Activated CD4-positive, alpha-beta T cell treated with anti-CD3 and anti-CD28 coated beads, Interleukin-2, amount 50 U/mL, for 1 hour (primary cell): ENCODE measurements at places on chromosomes 7 and 10.

- DNase-seq = no peak
Measured at GRCh38 chr10:106825576-106826364, 338.7 kb downstream of the SORCS1 start.

- DNase-seq = no peak
Measured at GRCh38 chr10:31528831-31529230, 209.8 kb downstream of the ZEB1 start.

GRCh38 chr10:117631276-117632145 is 89.0 kb downstream of the EMX2 start:
- no peak for DNase-seq

DNA sequence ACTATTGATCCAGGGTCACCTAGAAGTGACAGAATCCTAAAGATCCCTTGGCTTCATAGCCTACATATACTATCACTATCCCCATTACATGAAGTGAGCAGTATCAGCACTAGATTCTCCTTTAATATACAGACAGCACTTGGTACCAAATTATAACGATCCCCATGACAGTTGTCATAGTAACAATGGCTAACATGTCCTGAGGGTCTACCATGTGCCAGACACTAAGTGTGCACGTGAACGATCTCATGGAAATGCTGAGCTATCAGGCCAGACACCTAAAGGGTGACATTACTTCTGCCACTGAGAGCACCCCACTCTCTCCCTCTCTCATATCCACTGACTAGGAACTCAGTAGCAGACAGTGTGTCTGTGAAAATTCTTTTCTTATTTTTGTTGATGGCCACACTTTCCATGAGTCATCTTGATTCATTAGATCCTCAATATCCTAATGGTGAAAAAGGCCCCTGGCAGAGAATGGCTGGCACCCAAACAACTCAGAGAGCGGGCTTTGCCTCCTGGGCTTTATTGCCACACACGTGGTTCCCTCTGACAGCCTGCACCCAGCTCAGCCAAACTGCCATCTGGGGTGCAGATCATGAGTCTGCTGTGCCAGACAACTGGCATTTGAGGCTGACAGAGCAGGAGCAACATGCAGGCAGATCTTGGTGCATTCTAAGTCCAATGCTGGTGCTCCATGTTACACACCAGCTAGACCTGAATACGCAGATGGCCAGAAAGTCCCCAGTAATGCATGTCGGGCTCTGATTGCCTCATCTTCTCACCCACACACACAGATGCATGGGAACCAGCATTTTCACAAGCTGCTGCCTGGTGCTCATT is 176.3 kb downstream of the DGKI start:
- DNase-seq = no peak

- DNase-seq = no peak
Measured at GRCh38 chr7:124996778-124997177, 67.2 kb upstream of the POT1 start.

DNA sequence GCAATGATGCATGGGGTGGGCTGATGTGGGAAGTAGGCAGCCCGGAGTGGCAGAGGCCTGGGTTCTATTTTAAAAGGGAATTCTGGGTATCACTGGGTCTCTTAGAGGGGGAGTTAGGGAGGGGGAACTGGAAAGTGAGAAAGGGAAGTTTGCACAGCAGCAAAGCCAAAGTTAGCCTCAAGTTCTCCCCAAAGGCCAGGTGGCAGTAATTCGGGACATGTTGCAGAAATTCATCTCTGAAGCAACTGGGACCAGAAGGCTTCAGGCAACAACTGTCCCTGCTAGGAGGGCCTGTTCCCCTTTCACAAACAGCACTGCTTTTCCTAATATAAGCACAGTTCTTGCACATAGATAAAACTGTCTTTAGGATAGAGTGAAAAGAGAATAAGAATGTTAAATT is 67.4 kb downstream of the NOD1 start:
- DNase-seq = no peak
